ENCODE measurements at places on chromosomes 11 and 22.

GRCh38 chr11:72573855-72574445 is 100.3 kb downstream of the PDE2A start:
- no peak for DNase-seq

DNA sequence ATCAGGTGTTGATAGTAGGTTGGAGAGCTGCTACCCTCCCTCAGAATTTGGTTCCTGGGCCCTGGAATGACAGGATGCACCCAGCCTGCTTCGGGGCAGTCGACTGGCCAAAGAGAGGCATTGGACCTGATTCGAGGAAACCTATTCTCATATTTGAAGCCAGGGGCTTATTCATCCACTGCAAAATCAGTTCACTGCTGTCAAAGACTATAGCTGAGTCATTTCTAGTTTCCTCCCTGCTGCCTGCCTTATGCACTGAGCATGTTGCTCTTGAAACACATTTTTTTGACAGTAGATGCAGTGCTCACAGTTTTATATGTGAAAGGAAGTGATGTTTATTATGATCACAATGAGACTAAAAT is 565.4 kb downstream of the ETS1 start:
- no peak for DNase-seq

DNA sequence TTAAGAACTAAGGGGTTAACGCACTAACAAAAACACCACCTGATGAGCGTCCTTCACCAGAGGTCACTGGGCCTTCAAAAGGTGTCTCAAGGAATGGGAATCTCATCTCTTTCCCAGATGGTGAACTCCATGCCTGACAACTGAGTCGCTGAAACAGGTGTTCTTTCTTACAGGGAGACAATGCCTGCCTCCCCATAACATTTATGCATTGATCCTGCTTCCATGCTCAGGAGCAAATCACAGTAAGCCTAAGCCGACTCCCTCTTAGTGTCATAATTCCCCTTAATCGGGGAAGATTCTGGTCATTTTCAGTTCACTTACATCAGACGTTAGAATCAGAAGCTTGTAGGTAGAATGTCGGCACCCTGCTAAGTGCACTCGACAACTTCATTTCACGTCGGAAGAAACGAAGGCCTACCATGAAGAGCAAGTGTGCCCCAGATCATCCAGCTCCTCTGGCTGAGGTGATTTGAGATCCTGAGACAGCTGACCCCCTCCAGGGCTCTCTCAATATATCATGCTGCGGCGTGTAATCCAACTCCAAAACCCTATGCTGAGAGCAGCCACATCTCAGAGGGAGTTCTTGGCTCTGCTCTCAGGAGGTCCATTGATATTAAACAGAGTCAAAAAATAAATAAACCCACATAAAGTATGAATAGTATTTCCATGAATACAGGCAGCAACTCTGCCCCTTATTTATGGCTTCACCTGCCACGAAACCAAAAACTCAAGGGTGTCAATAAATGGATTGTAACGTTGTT is 163.1 kb downstream of the LARGE1 start:
- no peak for DNase-seq

DNA sequence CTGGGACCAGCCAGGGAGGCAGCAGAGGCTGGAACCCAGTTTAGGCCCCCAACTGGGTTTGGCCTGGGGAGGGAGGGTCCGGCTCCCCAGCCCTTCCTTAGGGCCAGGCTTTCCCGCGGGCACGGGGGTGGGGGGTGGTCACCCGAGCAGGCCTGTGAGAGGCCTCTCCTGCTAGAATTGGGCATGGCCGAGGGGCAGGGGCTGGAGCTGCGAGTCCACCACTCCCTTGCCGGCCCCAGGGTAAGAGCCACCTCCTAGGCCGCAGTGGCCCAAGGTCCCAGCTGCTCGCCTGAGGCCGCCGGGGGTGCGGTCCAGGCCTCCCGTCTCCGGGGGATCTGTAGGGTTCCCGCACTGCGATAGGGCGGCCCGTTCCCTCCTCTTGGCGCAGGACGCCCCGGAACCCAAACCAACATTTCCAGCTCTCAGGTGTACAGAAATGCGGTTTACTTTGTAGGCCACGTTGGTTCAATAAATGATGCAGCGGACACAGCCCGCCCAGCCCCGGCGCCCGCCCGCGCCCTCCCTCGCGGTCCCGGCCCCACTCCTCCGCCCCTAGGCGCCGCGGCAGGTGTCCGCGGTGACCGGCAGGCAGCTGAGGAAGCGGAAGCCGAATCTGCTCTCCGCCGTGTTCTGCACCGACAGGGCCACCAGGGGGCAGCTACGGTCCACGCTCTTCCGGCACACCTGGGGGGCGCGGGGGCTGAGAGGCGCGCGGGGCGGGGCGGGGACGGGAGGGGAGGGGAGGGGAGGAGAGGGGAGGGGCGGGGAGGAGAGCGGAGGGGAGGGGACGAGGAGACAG is 5.9 kb downstream of the LMNTD2 start:
- peak; percentile 70 for DNase-seq

GRCh38 chr22:38350444-38351359 is 33.5 kb upstream of the CSNK1E start:
- no peak for DNase-seq

- no peak for DNase-seq
Observed at GRCh38 chr22:17235149-17235655, 16.0 kb upstream of the ADA2 start.

- no peak for DNase-seq
Observed at GRCh38 chr11:64400102-64400501, 41.1 kb downstream of the RPS6KA4 start.

- DNase-seq: peak; percentile 11
Observed at GRCh38 chr11:10351765-10352641, 47.1 kb downstream of the ADM start.

DNA sequence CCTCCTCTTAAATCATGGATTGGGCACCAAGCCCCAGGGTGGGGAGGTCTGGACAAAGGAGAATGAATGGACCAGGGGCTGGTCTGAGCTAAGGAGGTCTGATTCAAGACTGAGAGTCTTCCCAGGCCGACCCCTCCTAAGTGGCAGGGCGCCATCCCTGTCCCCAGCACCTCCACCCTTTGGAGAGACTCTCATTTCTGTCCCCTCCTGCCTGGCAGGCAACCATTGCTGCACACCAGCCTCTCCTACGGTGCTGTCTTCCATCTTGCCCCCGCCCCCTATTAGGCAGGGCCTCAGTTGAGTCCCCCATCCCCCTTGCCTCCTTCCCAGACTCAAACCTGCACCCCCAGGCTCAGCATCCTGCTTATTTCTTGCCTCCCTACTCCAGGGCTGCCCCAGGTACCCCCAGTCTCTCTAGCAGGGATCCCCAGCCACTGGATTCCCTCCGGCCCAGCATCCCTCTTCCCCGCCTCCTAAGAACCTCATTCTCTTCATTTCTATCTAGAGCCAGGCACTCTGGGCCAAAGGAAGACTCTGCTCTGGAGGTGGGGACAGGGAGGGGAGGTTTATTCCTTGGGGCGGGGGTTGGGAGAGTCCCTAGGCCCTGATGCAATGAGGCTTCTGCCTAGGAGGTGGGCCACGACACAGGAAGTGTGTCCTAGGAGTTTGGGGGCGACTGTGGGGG is 1.7 kb upstream of the RCOR2 start:
- no peak for DNase-seq

DNA sequence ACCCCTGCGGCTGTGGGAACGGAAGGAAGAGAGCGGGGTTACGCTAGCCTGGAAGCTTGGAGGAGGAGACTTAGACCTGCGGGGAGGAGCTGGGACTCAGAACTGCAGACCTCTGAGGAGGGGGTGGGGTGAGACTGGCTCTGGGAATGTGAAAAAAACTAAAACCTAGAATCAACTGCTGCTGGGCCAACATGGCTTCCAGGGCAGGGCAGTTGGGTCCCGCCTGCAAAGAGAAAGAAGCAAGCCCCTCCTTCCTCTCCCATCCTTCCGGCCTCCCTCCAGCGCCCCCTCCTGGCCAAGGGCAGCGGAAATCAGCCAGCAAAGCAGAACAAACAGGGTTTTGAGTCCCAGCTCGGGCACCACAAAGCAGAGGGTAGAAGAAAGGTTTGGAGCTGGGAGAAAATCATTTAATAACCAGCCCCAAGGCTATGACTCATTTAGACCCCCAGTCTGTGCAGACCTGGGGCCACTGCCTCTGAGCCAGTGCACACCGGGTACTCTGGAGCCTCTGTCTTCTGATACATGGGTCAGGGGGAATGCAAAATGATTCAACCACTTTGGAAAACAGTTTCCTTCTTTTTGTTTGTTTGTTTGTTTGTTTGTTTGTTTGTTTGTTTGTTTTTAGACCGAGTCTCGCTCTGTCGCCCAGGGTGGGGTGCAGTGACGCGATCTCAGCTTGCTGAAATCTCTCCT is 7.3 kb upstream of the NCF4 start:
- DNase-seq: peak; percentile 46

- no peak for DNase-seq
Observed at GRCh38 chr11:70304208-70304603, 33.7 kb downstream of the PPFIA1 start.

DNA sequence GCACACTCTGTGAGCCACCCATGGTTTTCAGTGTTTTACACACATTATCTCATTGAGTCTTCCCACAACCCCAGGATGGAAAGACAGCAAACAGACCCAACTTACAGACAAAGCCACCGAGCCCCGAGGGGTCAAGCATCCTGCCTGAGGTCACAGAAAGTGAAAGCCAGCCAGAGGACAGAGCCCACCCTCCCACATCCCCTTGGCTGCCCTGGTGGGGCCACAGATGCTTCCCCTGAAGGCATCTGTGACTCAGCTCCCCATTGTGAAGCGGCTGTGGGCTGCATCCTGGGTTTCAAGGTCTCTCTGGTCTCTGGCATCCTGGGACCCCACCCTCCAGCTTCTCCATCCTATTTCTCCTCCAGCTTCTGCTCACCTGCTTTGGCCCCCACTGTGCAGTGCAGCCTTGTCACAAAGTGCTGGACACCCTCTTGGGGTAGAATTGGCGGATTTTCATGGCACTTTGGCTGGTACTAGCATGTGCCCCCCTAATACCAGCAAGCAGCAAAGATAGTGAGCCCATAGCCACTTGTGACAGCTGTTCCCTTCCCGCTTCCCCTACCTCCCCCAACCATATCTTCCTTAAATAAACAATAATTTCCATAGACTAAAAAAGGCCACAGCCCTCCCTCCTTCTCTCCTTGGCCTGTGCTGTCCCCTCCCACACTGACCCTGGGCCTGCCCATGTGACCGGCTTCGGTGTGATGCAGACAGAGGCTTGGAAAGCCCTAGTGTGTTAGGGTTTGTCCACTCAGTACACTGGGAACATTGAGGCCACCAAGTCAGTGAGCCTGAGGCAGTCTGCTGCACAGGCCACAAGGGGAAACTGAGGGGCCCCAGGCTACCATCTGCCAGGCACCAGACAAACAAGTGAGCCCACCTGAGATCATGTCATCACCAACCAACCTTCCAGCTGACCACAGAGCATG is 53.9 kb upstream of the SHISAL1 start:
- DNase-seq: no peak

- no peak for DNase-seq
Observed at GRCh38 chr11:131446590-131447275, 76.3 kb downstream of the NTM start.

DNA sequence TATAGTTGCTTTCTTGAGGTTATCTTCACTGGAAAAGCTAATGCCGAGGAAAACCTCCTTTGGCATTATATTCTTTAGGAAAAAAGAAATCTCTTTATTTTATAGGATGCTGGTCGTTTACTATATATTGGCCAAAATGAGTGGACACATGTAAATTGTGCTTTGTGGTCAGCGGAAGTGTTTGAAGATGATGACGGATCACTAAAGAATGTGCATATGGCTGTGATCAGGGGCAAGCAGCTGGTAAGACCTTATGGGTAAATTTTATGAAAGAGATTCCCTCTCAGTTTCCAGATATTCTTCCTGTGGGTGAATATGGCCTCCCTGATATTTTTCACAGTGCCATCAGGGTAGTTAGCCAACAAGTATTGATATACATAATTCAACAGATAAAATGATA is 29.4 kb upstream of the TTC36 start:
- no peak for DNase-seq

DNA sequence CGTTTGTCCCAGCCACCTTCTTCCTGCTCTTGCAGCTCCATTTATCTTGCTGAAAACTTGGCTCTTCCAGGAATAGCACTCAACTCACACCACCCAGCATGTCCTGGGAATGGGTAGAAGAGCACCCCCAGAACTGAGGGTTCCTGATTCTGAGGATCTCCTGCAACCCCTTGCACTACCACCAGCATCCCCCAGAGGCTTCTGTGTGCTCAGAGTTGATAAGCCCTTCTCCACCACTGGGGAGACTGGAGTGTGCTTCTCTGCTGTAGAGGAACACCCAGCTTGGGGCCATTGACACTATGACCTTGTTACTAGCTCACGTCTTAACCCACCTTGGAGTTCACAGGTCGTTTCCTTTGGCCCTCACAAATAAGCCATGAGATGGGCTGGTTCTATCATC is 121.0 kb downstream of the GRIK4 start:
- no peak for DNase-seq

DNA sequence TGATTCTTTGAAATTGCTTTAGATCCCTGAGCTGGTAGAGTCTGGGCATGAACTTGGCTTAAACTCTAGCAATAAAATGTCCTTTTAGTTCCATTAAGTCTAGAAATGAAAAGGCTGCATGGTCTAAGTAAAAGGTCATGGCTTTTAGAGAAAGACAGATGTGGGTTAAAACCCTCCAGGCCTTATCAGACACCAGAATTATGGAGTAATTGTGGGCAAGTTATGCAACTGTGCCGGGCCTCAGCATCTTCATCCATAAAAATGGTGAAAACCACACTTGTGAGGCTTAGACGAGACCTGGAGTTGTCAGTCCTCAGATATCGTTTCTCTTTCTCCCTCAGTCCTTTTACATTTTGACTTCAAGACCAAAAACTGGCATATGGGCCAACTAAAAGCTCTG is 597.9 kb upstream of the KIRREL3 start:
- no peak for DNase-seq

GRCh38 chr11:62088331-62088933 is 35.4 kb upstream of the INCENP start:
- no peak for DNase-seq

GRCh38 chr11:26276798-26277424 is 55.0 kb upstream of the ANO3 start:
- peak; percentile 52 for DNase-seq

DNA sequence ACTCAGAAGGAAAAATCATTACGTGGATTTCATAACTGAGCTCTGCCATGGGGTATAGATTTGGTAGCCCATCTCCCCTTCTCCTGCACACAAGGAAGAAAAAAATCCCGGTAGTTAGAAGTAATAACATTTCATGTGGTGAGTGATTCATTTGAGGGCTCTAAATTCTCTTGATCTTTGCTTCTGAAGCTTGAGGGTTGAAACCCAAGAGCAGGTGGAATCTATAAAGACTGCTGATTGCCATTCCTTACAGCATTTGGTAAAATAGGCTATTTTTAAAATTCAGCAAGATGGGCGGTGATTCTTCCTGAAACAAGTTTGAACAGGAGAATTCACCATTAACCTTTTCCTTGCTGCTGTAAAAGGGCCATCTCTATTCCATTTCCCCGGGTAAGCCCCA is 266.1 kb downstream of the CADM1 start:
- DNase-seq: no peak

- no peak for DNase-seq
Observed at GRCh38 chr11:65886826-65887722, 1.2 kb downstream of the FIBP start.

DNA sequence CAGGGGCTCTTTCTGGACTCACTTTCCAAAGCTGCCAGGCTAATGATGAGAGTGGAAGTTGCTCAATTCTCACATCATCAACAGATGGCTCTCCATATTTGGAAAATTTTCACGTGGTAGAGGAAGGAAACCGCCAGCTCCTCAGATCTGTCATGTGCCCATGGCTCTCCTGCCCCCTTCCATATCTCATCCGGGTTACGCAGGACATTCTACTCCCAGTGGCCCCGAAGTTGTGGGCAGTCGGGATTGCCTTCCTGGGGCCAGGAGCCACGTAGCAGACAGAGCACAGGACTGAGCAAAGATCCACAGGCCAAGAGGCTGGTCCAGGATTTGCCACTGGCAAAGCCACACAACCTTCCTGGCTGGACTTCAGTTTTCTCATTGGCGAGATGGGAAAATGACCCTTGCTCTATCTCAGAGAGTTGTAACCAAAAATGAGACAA is 38.8 kb downstream of the RPUSD4 start:
- no peak for DNase-seq
